ENCODE measurements at places on chromosomes 7 and 10. TPM values are rescaled to one million over a fixed set of nuclear protein-coding genes. Genes with fewer than 3 reads are reported as not detected.

GHRHR gene
- total RNA-seq = not detected

- H3K4me1 ChIP-seq = no peaks in the 10 kb centered on the region
- no peak overlapping the region for H3K27ac ChIP-seq
- no peaks in the 10 kb centered on the region for H3K27me3 ChIP-seq
Measured at GRCh38 chr10:130809181-130809580, 502.3 kb downstream of the TCERG1L start.

USP54 gene
- total RNA-seq = 168 TPM

- H3K4me1 ChIP-seq = no peaks in the 10 kb centered on the region
- no peaks in the 10 kb centered on the region for H3K36me3 ChIP-seq
- no peaks in the 10 kb centered on the region for H3K27me3 ChIP-seq
- H3K4me3 ChIP-seq = no peak overlapping the region
- H3K27ac ChIP-seq = no peak overlapping the region
- no peak for DNase-seq
Measured at GRCh38 chr7:141928845-141929195, 12.6 kb downstream of the OR9A4 start.

DNA sequence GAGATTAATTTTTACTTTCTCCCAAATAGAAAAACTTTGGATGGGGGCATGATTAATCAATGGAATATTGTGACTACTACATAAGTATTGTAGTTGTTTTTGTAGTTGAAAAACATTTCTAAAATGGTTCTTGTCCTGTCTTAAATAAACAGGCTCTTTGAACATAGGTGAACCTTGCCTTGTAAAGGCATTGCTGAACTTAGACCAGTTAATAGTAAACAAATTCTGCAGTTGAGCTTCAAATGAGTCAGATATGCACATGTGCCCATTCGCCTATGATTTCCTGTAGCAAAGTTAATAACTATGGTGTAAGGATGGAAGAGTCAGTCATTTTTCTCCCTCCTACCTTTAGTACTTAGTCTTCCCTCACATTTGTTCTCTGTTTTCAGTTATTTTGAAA is 22.6 kb downstream of the CUTC start:
- no peaks in the 10 kb centered on the region for H3K4me1 ChIP-seq
- no peak overlapping the region for H3K27ac ChIP-seq
- no peaks in the 10 kb centered on the region for H3K27me3 ChIP-seq
- DNase-seq = no peak
- H3K4me3 ChIP-seq = no peak overlapping the region
